ENCODE measurements at places on chromosomes 4 and X. TPM values are rescaled to one million over a fixed set of nuclear protein-coding genes. Genes with fewer than 3 reads are reported as not detected.

DNA sequence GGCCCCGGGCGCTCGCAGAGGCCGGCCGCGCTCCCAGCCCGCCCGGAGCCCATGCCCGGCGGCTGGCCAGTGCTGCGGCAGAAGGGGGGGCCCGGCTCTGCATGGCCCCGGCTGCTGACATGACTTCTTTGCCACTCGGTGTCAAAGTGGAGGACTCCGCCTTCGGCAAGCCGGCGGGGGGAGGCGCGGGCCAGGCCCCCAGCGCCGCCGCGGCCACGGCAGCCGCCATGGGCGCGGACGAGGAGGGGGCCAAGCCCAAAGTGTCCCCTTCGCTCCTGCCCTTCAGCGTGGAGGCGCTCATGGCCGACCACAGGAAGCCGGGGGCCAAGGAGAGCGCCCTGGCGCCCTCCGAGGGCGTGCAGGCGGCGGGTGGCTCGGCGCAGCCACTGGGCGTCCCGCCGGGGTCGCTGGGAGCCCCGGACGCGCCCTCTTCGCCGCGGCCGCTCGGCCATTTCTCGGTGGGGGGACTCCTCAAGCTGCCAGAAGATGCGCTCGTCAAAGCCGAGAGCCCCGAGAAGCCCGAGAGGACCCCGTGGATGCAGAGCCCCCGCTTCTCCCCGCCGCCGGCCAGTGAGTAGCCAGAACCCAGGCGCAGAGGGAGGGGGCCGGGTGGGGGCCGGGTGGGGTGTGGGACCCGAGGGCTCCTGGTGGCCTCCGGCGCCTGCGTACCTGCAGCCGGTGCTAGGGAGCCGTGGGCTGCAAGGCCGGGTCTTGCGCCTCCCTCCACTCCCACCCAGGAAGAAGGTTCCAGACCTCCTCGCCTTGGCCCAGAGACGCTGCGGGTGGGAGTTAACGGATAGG lies 534 bp downstream of the MSX1 start:
- DNase-seq: peak; percentile 55
- peaks cover 42% of the 10 kb centered on the region for H3K27me3 ChIP-seq
- H3K4me3 ChIP-seq: peak overlapping the region; percentile 98
- H3K36me3 ChIP-seq: peaks cover 30% of the 10 kb centered on the region
- H3K4me1 ChIP-seq: peaks cover 55% of the 10 kb centered on the region

- H3K4me1 ChIP-seq: no peaks in the 10 kb centered on the region
- H3K4me3 ChIP-seq: no peak overlapping the region
- H3K27ac ChIP-seq: no peak overlapping the region
- DNase-seq: no peak
- no peaks in the 10 kb centered on the region for H3K36me3 ChIP-seq
- H3K27me3 ChIP-seq: peaks cover 1% of the 10 kb centered on the region
These were observed 714.1 kb downstream of the FAT4 start for GRCh38 chr4:126028876-126029275.

GRCh38 chr4:106238820-106239420 lies 77.1 kb downstream of the TBCK start:
- no peak overlapping the region for H3K27ac ChIP-seq
- H3K4me1 ChIP-seq: no peaks in the 10 kb centered on the region
- no peaks in the 10 kb centered on the region for H3K36me3 ChIP-seq

- no peak overlapping the region for H3K27ac ChIP-seq
- H3K4me3 ChIP-seq: no peak overlapping the region
- H3K36me3 ChIP-seq: peaks cover 21% of the 10 kb centered on the region
- no peaks in the 10 kb centered on the region for H3K4me1 ChIP-seq
- H3K27me3 ChIP-seq: peaks cover 1% of the 10 kb centered on the region
These were observed 182.2 kb upstream of the GATB start for GRCh38 chr4:151942971-151943370.

DNA sequence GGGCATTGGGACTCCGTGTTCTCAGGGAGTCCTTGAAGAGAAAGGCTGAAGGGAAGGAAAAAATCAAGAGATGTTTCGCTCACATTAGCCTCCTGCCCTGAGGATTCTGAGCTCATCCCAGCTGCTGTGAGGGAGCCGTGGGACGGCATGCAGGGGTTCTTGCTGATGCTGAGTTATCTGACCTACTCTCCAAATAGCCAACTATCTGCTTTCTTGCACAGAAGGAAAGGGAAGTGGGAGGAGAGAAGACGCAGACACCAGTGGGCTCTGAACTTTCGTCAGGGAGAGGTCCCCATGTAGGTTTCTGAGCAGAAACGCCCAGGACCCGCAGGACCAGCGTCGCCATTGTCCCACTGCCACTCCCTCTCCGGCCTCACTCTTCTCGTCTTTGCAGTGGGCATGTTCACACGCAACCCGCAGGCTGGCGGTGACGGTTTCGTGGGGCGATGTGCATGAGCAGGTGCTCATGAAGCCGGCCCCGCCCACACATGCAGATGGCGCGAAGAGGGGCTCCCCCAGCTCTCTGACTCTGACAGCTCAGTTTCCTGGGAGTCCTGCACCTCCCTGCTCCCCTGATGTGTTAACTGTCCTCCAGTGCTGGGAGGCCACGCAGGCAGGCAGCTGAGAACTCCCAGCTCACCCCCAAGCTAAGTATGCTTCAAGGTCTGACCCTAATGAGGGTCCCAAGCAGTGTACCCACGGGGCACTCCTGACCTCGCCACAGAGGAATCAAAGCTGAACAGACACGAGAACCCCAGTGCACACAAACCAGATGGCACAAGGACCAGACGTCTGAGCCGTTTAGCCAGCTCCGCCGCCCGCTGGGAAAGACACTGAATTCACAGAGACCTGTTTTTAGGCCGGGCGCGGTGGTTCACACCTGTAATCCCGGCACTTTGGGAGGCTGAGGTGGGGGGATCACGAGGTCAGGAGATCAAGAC lies 13.6 kb upstream of the ABLIM2 start:
- H3K36me3 ChIP-seq: no peaks in the 10 kb centered on the region
- DNase-seq: no peak
- H3K4me3 ChIP-seq: no peak overlapping the region
- peaks cover 3% of the 10 kb centered on the region for H3K4me1 ChIP-seq
- no peak overlapping the region for H3K27ac ChIP-seq

F11 gene
- total RNA-seq: 0.31 TPM

DNA sequence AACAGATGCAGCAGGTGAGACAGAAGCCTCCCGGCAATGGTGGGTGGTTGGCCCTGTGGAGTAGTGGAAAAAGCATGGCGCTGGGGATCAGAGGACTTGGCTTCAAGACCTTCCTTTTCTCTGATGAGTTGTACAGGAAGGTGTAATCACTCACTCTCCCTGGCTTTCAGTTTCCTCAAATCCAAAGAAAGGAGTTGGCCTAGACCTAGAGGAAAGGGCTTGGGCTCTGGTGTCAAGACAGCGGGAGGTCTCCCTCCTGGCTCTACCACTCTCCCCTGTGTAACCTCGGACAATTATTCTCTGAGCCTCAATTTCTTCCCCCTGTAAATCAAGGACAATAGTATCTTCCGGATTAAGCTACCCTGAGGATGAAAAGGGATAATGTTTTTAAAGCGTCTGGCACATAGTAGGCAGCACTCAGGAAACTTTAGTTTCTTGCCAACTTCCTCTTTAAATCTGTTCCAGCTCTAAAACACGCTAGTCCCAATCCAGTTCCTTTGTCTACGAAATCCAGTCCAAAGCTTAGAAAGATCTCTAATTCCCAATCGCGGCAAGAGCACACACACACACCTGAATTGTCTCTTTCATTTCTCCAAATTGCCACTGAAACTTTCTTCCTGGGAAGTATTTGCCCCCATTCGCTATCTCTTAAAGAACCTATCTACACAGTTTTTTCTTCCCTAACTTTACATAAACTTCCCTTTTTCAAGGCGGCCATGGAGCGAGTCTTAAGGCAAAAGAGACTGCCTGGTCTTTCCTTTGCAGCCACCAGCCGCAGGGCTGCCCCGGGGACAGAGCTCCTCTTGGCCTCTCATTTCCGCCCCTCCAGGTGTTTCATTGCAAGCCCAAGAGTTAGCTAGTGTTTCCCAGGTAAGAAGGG lies 29.9 kb upstream of the GPC4 start:
- peak overlapping the region; percentile 92 for H3K4me3 ChIP-seq
- no peaks in the 10 kb centered on the region for H3K27me3 ChIP-seq
- H3K27ac ChIP-seq: peak overlapping the region; percentile 89
- DNase-seq: no peak
- H3K36me3 ChIP-seq: no peaks in the 10 kb centered on the region

XAGE2 gene
- total RNA-seq: not detected

- peaks cover 89% of the 10 kb centered on the region for H3K4me1 ChIP-seq
- H3K27me3 ChIP-seq: no peaks in the 10 kb centered on the region
- H3K4me3 ChIP-seq: peak overlapping the region; percentile 49
- H3K27ac ChIP-seq: peak overlapping the region; percentile 97
These were observed 53.0 kb downstream of the SEPTIN11 start for GRCh38 chr4:77002321-77003107.

DNA sequence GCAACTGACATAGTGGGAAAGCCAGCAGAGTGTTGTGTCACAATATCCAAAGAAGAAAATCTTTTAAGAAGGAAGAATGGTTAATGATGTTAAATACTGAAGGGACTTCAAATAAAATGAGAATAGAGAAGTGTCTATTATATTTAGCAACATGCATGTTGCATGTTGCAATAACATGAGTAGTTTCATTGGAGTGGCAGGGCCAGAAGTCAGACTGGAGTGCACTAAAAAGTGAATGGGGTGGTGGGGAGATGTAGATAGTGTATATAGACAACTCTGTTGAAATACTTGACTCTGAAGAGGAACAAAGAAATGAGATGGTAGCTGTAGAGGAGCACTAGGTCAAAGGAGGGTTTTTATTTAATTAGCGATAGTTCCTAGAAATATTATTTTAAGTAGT lies 9.5 kb upstream of the AMMECR1 start:
- no peaks in the 10 kb centered on the region for H3K27me3 ChIP-seq
- no peak overlapping the region for H3K27ac ChIP-seq
- no peaks in the 10 kb centered on the region for H3K4me1 ChIP-seq
- DNase-seq: no peak
- no peaks in the 10 kb centered on the region for H3K36me3 ChIP-seq
- H3K4me3 ChIP-seq: no peak overlapping the region

DNA sequence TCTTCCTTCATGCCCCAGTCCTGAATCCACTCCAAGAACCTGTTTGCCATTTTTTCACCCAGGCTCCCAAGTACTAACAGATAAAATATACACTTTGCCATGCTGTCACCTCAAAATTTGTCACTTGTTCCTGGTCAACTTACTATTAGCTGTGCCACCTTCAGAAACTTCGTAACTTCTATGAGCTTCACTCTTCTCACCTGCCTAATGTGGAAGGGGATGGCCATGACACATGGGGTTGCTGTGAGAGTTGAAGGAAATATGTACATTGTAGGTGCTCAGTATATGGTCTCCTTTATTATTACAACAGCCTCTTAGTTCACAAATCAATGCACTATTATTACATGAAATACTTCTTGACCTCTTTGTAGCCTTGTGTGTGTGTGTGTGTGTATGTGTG lies 10.4 kb downstream of the TMSB4X start:
- DNase-seq: no peak
- peaks cover 1% of the 10 kb centered on the region for H3K27me3 ChIP-seq
- no peak overlapping the region for H3K27ac ChIP-seq

- DNase-seq: no peak
- peaks cover 10% of the 10 kb centered on the region for H3K27me3 ChIP-seq
- H3K27ac ChIP-seq: no peak overlapping the region
- H3K4me3 ChIP-seq: peak overlapping the region; percentile 83
- peaks cover 41% of the 10 kb centered on the region for H3K4me1 ChIP-seq
These were observed 909 bp downstream of the RTL5 start for GRCh38 chrX:72130762-72131250.

DNA sequence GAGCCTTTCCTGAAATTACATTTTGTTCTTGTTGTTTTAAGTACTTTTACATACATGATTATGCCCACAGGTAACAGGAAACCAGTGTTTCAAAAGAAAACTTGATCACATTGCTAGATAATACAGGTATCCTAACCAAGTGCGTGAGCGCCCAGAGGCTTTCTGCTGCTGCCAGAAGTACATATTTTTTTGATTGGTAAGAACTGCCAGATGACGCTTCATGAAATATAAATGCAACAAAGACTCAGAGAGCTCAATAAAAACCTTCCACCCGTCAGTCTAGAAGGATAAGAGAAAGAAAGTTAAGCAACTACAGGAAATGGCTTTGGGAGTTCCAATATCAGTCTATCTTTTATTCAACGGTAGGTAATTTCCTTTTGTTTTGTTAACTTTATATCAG lies at the start of gene EPGN:
Gene EPGN, plus strand, starts transcription at position 256 of the 400 bp plus-strand sequence. Its CDS starts 64 bp downstream, at position 320.
- no peak within 1 kb of the TSS for H3K27ac ChIP-seq
- no peaks in the 10 kb centered on the region for H3K27me3 ChIP-seq
- H3K4me3 ChIP-seq: no peak within 1 kb of the TSS
- DNase-seq: no peak
- no peaks in the 10 kb centered on the region for H3K36me3 ChIP-seq
- no peaks in the 10 kb centered on the region for H3K4me1 ChIP-seq
